ENCODE measurements at places on chromosomes 4 and X.
A peak's percentile ranks its signal among the peaks of the same experiment; 100 is the strongest.

DNA sequence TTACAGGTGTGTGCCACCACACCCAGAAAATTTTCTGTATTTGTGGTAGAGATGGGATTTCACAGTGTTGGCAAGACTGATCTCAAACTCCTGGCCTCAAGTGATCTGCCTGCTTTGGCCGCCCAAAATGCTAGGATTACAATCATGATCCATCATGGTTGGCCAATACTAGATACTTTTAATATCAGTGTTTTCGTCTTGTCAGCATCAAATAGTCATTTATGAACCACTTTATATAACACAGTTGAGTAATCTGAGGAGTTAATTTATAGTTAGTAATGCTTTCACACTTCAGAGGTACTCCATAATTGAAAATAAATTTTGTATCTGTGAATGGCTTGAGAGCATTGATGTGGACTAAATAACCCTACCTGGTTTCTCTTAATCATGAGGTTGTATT, 178.6 kb downstream of the TRAM1L1 start:
- no peak for DNase-seq

GRCh38 chrX:53357799-53358530, 64.5 kb downstream of the SMC1A start:
- no peak for DNase-seq

GRCh38 chr4:152168987-152169616, 366.8 kb downstream of the FBXW7 start:
- peak; percentile 24 for DNase-seq

DNA sequence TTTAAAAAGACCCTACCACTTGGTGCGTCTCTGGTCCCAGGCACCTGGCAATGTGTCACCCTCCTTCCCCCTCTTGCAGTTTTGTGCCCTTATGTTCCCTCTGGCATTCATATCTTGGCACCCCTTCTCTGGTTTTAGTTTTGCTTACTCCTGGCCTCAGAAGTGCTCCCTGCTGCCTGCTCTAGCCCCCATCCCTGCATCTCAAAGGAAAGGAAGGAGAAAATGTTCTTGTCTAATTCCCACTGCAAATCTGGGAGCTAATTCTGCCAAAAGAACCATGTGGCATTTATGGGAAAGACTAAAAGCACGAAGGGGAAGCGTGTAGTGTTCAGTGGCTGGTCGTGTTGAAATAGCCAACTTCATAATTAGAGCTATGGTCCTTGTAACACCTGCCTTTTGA, 340.1 kb upstream of the RPS6KA3 start:
- no peak for DNase-seq

DNA sequence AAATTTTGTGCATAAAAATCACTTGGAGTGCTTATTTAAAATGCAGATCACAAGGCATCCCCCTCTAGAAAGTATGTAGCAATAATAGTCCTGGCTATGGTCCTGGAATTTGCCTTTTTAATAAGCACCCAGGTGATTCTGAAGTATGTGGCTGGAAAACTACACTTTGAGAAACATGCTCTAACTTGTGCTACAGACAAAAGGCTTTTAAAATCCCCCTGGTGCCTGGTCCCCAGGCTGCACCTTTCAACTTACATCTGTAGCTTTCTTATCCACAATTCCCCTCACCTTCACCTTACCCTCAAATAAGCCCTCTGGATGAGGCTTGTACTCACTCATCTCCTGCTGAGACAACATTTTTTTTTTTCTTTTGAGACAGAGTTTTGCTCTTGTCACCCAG, 21.1 kb downstream of the ART3 start:
- DNase-seq: peak; percentile 58

DNA sequence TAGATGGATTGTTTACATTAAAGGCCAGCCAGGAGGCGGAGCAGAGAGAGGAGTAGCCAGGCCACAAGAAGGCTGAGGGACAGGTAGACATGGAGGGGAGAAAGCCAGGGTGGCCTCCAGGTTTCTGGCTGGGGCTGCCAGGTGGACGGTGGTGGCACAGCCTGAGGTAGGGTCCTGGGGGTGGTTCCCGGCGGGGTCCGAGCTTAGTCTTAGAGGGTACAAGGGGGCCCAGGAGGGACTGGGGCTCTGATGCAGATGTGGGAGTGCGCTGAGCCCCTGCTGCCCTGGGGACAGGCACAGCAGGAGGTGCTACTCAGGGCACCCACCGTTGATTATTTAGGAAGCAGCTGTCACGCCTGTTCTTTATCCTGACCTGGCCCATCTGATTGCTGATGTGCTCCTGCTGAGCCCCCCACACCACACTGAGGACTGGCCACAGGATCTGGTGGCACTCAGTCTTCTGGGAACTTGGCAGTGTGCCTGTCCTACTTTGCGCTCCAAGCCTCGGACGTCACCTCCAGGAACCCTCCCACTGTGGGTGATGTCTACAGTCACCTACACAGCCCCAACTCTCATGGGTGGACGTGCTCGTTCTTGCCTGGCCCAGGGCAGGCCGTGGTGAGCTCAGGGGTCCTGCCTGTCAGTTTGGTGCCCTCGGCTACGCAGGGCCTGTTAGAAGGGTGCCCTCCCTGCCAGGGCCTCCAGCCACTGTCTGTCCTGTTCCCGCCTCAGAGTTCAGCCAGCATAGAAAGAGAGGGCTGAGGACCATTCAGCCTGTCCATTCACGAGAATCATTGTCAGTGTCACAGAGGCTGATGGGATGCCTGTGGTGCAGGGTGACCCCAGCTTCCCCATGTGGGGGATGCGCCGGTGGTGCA, 12.0 kb downstream of the WFS1 start:
- DNase-seq: no peak

DNA sequence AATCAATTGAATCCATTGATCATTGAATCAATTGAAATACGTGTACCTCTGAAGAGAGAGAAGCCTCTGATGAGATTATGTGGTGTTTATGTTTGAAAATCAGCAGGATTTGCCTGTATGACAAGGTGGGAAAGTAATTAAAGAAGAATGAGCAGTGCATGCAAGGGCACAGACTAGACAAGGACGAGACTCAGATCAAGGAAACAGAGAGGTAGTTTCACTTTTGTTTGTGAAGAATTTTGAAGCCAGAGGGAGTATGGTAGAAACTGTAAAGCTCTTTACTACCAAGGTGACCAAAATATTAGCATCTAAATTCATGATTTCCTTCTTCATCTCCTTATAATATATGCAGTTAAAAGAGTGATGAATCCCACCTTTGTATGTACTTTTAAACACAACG, 1830.0 kb upstream of the IGFBP7 start:
- no peak for DNase-seq

DNA sequence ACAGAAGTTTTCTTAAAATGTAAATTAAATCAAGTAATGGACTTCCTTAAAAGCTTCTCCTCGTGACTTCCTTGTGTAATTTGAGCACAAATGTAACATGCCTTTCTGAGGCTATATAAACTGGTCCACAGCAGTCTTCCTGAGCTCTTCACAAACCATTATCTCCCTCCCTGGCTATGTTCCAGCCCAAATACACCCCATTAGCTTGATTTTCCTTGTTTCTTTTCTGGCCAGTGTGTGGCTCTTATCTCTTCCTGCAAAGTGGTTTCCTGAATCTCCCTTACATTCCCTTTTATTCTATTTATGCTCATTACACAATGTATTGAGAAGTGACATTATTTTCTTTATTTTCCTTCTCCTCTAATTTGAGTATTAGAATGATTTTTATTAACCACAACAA, 1085.3 kb upstream of the PCDH10 start:
- DNase-seq: no peak

- DNase-seq: no peak
These were observed 7.3 kb downstream of the GPR119 start for GRCh38 chrX:130378024-130378669.

GRCh38 chrX:23046443-23046842, 46.7 kb downstream of the DDX53 start:
- peak; percentile 0 for DNase-seq

GRCh38 chr4:38060829-38061431, 100.7 kb downstream of the PTTG2 start:
- peak; percentile 30 for DNase-seq

- no peak for DNase-seq
These were observed 419.6 kb downstream of the BCOR start for GRCh38 chrX:39677978-39678791.

GRCh38 chr4:126458993-126459392, 1144.2 kb downstream of the FAT4 start:
- DNase-seq: no peak

- DNase-seq: no peak
These were observed 4.5 kb upstream of the PDE6B start for GRCh38 chr4:620851-621261.

GRCh38 chr4:119655111-119655837, 26.7 kb upstream of the PDE5A start:
- DNase-seq: no peak

DNA sequence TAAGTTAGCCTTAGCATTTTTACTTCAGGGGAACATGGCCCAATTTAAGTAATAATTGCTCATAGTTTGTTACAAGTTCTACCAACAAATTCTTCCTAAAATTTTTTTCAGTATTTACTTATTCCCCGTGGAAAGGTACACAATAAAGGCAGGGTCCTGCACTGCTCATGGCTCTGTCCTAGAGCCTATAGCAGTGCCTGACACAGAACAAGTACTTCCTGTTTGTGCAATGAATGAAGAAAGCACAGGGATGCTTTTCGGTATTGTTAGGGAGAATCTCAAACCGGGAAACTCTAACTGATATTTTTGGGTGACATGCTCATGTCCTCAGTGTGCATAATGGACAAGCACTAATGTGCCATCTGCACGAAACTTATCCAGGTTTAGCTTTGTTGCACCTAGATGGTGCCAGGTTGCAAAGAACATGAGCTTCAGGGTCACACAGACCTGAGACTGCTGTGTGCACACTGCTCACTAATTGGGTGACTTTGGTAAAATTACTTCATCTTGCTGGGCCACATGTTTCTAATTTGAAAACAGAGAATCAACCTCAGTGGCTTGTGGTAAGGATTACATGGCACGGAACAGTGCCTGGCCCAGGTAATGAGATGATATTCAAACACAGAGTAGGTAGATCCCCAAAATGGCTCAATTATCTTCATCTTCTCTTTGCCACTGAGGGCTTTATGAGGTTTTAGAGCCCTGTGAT, 175.8 kb upstream of the NPY2R start:
- DNase-seq: no peak

DNA sequence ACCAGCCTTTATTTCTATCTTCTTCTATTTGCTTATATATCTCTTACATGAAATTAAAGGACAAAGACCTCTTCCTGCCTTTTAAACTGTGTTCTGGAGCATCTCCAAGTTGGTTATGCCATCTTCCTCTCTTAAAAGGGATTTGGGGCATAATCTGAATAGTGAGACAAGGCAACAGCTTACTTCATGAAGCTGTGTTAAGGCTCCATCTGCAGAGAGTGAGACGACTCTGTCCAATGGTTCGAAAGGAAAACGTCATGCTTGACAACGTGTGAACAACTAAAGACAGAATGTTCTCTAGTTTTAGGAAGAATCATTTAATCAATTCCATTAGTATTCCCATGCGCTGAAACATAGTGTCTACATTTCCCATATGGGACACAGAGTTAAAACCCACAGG, 59.4 kb downstream of the GPM6A start:
- no peak for DNase-seq

GRCh38 chr4:155040031-155040430, 168.4 kb upstream of the NPY2R start:
- no peak for DNase-seq

DNA sequence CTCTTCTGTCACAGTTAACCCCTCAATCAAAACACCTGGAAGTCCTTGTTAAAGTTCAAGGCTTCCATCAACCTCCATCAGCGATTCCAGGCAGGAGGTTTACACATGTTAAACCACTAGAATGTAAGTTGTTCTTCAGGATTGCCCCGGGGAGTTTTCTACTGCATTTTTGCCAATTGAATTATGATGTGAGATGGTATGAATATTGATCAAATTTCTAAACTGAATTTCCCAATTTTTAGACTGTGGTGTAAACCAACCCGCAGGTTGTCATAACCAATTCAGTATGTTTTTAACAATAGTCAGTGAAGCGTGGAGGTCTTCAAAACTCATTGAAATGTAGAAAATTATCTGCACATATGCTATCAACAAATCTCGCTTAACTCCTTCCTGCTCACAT, 21.2 kb upstream of the TENM3 start:
- DNase-seq: no peak

DNA sequence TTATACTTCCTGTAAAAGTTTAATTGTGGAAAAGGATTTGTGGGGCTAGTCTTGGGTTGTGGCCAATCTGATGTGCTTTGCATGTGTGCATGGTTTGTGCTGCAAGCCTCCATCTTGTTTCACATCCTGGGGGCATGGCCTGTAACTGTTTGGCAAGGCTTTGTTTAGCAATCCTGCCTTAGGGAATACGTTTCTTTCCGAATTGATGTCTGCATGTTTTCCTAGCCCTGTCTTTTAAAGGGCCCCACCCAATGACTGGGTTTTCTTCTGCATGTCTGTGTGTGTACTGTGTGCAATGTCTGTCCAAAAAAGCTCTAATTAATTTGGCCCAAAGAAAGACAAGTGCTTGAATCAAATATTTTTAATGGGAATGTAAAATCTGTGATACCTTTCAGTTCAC, 74.6 kb upstream of the MID1IP1 start:
- DNase-seq: peak; percentile 2

GRCh38 chr4:100968046-100968445, 379.3 kb downstream of the PPP3CA start:
- peak; percentile 35 for DNase-seq

DNA sequence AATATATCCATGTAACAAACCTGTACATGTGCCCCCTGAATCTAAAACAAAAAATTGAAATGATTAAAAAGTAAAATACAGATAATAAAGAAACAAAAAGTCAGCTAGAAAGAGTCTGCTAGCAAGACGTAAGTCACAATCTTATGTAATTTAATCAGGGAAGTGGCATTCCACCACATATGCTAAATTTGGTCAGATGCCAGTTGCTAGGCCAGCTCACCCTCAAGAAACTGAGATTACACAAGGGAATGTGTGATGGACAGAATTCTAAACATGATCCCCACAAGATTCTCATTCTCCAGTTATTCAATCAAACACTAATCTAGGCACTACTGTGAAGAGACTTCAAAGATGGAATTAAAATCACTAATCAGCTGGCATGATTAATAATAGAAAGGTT, 689.3 kb downstream of the CENPC start:
- DNase-seq: peak; percentile 46

DNA sequence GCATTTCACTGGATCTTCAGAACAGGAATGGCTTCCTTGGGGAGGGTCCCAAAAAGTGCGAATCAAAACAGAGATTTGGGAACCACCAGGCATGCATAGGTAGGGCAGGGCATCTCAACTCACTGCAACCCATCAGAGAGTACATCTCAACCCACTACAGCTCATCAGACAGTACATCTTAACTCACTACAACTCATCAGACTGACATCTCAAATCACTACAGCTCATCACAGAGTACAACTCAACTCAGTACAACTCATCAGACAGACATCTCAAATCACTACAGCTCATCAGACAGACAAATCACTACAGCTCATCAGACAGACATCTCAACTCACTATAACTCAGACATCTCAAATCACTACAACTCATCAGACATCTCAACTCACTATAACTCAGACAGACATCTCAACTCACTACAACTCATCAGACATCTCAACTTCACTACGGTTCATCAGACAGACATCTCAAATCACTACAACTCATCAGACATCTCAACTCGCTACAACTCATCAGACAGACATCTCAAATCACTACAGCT, 47.5 kb upstream of the CLDN34 start:
- DNase-seq: peak; percentile 26
